Suppressor macrophage (primary cell): ENCODE measurements at places on chromosomes 16 and 17.

- DNase-seq = peak; percentile 81
Measured at GRCh38 chr17:48491527-48492273, 39.1 kb downstream of the HOXB1 start.

DNA sequence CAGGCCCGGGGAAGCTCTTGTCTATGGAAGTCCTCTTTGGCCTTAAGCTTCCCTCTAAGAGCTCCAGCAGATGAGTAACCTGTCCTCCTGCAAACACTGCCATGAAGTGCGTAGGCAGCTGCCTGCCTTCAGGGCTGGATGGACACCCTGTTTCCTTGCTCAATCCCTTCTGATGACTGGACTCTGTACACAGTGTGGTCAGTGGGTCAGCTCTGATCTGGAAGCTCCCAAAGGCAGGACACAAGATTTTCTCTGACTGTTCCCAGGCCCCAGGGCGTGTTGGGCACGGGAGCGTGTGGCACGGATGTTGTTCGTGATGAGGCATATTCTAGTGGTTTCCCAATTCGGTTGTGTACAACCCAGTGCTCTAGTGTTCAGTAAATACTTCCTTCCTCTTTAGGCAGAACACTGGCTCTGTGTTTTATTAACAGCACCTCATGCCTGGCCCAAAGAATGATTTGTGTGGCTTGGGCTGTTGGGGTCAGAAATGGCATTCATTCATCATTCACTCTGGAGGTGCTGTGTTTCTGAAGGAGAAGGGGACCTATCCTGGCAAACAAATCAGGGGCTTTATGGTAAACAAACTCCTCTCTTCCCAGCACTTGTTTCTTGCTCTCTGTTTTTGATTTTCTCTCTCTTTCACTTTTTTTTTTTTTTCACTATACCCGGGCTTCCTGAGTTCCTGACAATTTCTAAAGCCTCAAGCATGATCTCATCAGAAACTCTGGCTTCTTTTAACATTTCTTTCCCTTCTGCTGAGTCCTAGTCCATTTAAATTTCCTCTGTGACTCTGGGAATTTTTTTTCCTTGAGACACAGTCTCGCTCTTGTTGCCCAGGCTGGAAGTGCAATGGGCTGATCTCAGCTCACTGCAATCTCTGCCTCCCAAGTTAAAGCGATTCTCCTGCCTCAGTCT, 12.0 kb upstream of the RNF157 start:
- DNase-seq = peak; percentile 98

DNA sequence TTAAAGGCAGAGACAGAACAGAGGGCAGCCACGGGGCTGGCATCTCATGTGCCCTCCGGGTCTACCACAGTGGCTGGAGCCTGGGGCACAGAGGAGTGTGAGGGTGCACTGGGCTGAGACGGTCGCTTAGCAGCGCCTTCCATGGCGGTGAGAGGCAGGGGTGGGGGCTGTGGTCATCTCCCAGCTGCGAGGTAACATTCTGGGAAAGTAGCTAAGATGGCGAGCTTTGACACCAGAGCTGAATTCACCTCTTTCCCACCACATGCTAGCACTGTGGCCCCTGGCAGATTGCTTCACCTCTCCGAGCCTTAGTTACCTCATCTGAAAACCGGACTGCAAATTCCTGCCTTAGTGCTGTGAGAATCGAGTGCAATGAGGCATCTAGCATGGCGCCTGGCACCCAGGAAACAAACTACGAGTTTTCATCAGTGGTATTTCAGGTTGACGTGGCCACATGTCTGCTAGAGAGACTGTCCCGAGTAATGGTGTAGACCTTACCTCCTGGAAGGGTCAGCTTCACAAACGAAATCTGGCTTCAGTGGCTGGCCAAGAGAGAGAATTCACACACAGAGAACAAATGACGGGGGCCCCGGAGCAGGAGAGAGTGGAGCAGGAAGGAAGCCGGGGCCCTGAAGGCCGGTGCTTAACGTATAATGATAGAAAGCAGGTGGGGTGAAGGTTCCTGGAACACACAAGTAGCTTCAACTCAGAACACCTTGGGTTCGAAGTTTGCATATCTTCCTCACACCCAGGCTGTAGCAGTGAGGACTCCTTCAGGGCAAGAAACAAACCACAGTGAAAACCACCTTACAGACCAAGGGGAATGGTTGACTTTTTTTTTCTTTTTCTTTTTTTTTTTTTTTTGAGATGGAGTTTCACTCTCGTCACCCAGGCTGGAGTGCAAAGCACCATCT, 63.9 kb upstream of the RPH3AL start:
- DNase-seq = no peak

DNA sequence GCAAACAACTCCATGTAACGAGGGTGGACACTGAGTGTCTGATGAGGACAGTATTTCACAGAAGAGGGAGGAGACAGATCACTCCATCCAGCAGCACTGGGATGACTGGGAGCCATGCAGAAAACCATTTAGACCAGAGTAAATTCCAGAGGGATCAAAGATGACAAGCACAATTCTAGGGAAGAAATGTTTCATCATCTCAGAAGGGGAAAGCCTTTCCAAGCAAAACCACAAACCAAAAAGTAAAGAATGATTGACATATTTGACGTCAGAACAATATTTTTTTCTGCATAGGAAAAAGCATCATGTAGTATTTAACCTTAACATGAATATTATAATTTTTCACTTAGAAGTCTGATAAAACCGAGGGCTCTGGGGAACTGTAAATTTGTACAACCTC, 4.8 kb downstream of the DNASE1 start:
- no peak for DNase-seq

GRCh38 chr17:208429-208828, 27.0 kb upstream of the DOC2B start:
- DNase-seq = no peak

DNA sequence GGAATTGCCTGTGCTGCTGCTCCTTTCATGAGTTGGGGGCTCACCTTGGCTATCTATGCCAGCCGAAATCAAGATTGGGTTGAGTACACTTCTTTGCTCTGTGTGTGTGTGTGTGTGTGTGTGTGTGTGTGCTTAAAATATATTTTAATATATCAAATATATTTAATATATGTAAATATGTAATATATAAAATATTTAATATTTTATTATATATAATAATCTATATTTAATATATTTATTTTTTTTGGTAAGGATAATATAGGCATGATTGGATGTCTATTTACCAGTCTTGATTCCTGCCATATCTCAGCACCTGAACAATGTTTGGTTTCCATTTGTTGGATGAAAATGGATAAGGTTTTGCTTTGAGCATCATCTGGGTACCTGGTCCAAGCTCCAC, 399.3 kb downstream of the CA10 start:
- DNase-seq = no peak

- no peak for DNase-seq
Measured at GRCh38 chr17:12731839-12732238, 57.5 kb upstream of the ARHGAP44 start.

DNA sequence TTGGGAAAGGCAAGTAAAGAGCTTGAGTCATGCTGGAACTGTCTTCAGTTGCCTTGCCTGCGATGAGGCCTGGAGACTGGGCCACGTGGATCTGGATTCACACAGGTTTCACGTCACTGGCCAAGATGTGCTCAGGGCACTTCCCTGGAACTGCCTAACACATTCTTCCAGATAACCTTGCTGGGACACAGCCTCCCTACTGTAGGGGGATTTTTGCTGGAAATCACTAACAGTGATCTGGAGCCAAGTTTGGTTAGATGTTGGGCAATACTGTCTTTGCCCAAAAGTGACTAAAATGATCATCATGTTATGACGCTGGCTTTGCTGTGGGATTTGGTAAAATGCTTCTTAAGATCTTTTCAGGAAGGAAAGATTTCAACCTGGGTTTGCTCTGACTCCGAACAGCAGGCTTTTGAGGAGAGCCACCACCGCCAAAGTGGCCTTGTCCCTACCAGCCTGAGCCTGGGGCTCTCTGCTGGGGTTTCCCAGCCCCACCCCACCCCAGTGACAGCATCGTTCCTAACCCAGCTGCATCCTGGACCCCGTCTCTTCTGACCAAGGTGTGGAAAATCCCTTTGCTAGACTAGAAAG, 14.7 kb downstream of the C1QTNF1 start:
- peak; percentile 57 for DNase-seq

GRCh38 chr16:59470556-59470955, 736.4 kb upstream of the GOT2 start:
- no peak for DNase-seq

GRCh38 chr17:45740553-45741330, 43.4 kb upstream of the CRHR1 start:
- DNase-seq = peak; percentile 14

- no peak for DNase-seq
Measured at GRCh38 chr16:4915226-4915761, 21.7 kb downstream of the PPL start.

GRCh38 chr17:55845385-55845784, 94.5 kb downstream of the PCTP start:
- DNase-seq = peak; percentile 23

- no peak for DNase-seq
Measured at GRCh38 chr16:61654962-61655361, 381.3 kb downstream of the CDH8 start.
